ENCODE measurements at places on chromosomes 12 and 14. TPM values are rescaled to one million over a fixed set of nuclear protein-coding genes. Genes with fewer than 3 reads are reported as not detected.

DNA sequence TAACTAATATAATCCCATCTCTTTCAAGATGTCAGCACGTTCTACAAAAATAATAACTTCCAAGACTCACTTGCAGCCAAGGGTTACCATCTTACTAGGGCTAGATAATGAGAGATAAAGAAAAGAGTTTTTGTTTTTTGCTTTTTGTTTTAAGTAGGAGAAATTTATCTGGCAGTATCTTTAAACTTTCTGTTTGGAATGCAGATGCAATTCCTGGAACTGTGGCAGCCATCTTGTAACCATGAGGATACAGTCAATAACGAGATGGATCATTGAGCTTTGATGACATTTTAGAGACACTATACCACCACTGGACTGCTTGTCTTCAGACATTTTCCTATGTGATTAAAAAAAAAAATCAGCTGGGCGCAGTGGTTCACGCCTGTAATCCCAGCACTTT, 171.2 kb upstream of the ARID2 start:
- H3K27me3 ChIP-seq = no peaks in the 10 kb centered on the region
- no peak for DNase-seq
- no peaks in the 10 kb centered on the region for H3K36me3 ChIP-seq
- no peak overlapping the region for H3K4me3 ChIP-seq
- no peak overlapping the region for H3K27ac ChIP-seq

DNA sequence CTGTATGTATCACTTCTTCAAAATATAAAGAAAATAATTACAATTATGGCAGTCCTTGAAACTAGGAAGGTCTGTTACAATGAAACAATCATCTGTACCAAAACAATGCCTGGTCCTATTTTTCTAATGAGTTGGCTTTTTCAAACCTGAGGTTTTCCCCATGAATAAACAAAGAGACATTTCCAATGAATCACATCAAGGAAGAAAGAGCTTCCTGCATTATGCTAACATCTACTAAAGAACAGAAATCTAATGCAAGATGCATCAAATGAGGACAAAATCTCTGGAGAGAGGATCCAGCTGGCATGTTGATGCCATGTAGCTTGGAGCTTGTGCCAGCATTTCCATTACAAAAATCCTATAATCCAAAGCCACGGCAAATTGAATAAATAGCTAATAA, 29.3 kb downstream of the NIN start:
- peaks cover 9% of the 10 kb centered on the region for H3K4me1 ChIP-seq
- no peaks in the 10 kb centered on the region for H3K27me3 ChIP-seq
- no peak overlapping the region for H3K4me3 ChIP-seq
- H3K36me3 ChIP-seq = no peaks in the 10 kb centered on the region
- no peak overlapping the region for H3K27ac ChIP-seq

- no peak overlapping the region for H3K27ac ChIP-seq
- H3K4me1 ChIP-seq = no peaks in the 10 kb centered on the region
- DNase-seq = no peak
- no peak overlapping the region for H3K4me3 ChIP-seq
- no peaks in the 10 kb centered on the region for H3K27me3 ChIP-seq
- no peaks in the 10 kb centered on the region for H3K36me3 ChIP-seq
These were observed 42.7 kb downstream of the ALX1 start for GRCh38 chr12:85322715-85323114.

GRCh38 chr14:95193081-95193480, 35.8 kb upstream of the DICER1 start:
- no peak overlapping the region for H3K4me3 ChIP-seq
- no peak overlapping the region for H3K27ac ChIP-seq
- H3K36me3 ChIP-seq = peaks cover 3% of the 10 kb centered on the region
- no peak for DNase-seq
- no peaks in the 10 kb centered on the region for H3K27me3 ChIP-seq
- peaks cover 9% of the 10 kb centered on the region for H3K4me1 ChIP-seq

- H3K27ac ChIP-seq = no peak overlapping the region
- H3K4me3 ChIP-seq = no peak overlapping the region
- H3K27me3 ChIP-seq = no peaks in the 10 kb centered on the region
- H3K36me3 ChIP-seq = no peaks in the 10 kb centered on the region
These were observed 141.3 kb downstream of the PRKCH start for GRCh38 chr14:61462566-61463193.

- no peaks in the 10 kb centered on the region for H3K27me3 ChIP-seq
- no peaks in the 10 kb centered on the region for H3K36me3 ChIP-seq
- no peak overlapping the region for H3K4me3 ChIP-seq
- H3K27ac ChIP-seq = no peak overlapping the region
- peaks cover 16% of the 10 kb centered on the region for H3K4me1 ChIP-seq
These were observed 24.3 kb downstream of the CALM1 start for GRCh38 chr14:90421001-90421631.

DNA sequence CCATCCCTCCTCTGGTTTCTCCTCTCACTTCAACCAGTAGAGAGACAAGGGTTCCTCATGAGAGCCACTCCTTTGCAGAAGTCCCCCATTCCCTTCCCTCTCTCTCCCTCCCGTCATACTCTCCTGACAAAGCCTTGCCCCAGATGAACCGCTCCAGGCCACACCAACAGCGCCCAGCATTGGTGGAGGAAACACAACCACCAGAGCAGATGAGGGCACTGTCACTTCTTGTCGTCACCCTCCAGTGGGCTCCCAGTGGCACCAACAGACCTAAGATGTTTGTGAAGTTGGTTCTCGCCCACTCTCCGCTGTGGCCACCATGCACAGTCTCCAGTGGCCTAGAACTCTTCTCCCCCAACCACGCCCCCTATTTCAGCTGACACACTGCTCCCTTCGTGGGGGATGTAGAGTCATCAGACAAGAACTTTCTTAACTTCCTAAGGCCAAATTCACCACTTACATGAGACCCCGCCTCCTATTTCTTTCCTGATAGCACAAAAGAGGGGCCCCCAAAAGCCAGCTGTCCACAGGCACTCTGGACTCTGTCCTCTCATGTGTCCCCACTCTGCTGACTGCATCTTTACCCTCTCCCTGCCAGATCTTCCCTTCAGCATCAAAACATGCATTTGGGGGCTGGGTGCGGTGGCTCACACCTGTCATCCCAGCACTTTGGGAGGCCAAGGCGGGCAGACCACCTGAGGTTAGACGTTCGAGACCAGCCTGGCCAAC, 29.2 kb upstream of the PLEKHG6 start:
- H3K4me1 ChIP-seq = peaks cover 30% of the 10 kb centered on the region
- no peak for DNase-seq
- no peaks in the 10 kb centered on the region for H3K27me3 ChIP-seq
- H3K36me3 ChIP-seq = no peaks in the 10 kb centered on the region
- no peak overlapping the region for H3K4me3 ChIP-seq

GRCh38 chr12:105212438-105212837, 23.5 kb downstream of the APPL2 start:
- DNase-seq = no peak
- no peak overlapping the region for H3K4me3 ChIP-seq
- H3K36me3 ChIP-seq = peaks cover 4% of the 10 kb centered on the region

DNA sequence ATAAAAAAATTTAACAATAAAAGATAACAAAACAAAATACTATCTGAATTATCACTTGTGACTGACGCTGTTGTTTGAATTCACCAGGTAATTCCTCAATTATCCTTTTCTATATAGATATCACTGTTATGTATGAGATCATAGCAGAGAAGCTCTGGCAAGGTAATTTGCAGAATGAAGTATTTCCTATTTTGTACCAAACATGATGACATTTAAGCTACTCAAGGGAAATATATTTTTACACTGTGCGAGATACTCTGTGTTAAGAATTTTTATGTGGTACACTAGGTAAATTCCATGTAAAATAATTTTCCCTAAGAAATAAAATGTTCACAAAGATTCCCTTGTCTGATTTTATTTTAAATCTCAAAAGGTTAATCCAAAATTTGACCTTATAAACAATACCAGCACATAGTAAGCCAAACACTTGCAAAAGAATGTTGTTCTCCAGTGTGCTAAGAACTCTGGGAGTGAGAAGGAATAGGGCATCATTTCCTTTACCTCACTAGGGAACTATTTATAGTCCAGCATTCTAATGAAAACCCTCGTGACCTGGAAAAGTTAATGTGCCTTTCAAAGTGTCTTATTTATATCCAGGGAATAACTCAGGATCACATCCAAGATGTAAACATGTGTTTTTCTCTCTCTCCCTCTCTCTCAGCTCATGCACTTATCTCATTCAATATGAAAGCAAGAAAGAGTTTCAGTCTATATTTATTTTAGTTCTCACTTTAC, 115.2 kb upstream of the RAP1B start:
- H3K27me3 ChIP-seq = no peaks in the 10 kb centered on the region
- H3K4me3 ChIP-seq = no peak overlapping the region
- DNase-seq = no peak
- no peak overlapping the region for H3K27ac ChIP-seq

DNA sequence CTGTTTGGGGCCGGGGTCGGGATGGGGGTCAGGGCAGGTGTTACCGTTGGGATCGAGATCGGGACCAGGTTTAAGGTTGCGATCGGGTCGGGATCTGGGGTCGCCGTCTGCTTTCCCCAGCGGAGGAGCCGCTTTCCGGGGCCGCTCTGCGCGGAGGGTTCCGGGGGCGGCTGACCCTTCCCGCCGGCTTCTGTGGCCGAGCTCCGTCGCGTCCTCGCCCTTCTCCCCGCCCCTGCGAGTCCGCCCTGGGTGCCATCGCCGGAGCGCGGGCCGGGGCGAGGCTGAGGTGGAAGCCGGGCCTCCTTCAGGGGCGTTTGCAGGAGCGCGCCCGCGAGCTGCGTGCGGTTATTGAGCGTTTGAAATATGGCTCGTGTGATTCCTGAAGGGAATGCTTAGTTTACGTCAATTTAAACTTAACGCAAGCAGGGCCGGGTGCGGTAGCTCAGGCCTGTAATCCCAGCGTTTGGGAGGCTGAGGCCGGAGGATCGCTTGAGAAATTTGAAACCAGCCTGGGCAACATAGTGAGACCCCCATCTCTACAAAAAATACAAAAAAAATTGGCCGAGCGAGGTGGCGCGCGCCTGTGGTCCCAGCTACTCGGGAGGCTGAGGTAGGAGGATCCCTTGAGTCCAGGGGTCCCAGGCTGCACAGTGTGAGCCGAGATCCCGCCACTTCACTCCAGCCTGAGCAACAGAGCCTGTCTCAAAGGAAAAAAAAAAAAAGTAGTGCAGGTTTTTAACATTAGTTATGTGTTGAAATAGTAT, 620 bp downstream of the PGAM5 start:
- H3K27ac ChIP-seq = no peak overlapping the region
- no peaks in the 10 kb centered on the region for H3K36me3 ChIP-seq
- H3K4me1 ChIP-seq = peaks cover 9% of the 10 kb centered on the region
- peak; percentile 66 for DNase-seq
- H3K27me3 ChIP-seq = no peaks in the 10 kb centered on the region

GRCh38 chr12:275812-276211, 13.2 kb upstream of the SLC6A13 start:
- H3K4me1 ChIP-seq = no peaks in the 10 kb centered on the region
- DNase-seq = no peak
- no peaks in the 10 kb centered on the region for H3K27me3 ChIP-seq

GRCh38 chr12:123807670-123808069, 45.6 kb downstream of the DNAH10 start:
- peak; percentile 35 for DNase-seq
- H3K27me3 ChIP-seq = no peaks in the 10 kb centered on the region
- H3K4me1 ChIP-seq = no peaks in the 10 kb centered on the region
- H3K36me3 ChIP-seq = no peaks in the 10 kb centered on the region

- H3K27ac ChIP-seq = peak overlapping the region; percentile 59
- 0 out of 2 replicates have a peak, but pooled peaks cover 4% of the 10 kb centered on the region for H3K36me3 ChIP-seq
- peaks cover 11% of the 10 kb centered on the region for H3K4me1 ChIP-seq
- H3K4me3 ChIP-seq = peak overlapping the region; percentile 77
- peaks cover 8% of the 10 kb centered on the region for H3K27me3 ChIP-seq
These were observed 547 bp upstream of the PYGL start for GRCh38 chr14:50944647-50945413.

GRCh38 chr14:99541677-99542470, 60.7 kb downstream of the CCNK start:
- H3K27me3 ChIP-seq = no peaks in the 10 kb centered on the region
- H3K36me3 ChIP-seq = no peaks in the 10 kb centered on the region
- H3K4me1 ChIP-seq = peaks cover 21% of the 10 kb centered on the region
- DNase-seq = no peak

GRCh38 chr14:95727056-95727700, 13.3 kb upstream of the TCL1A start:
- 0 out of 2 replicates have a peak, but pooled peaks cover 10% of the 10 kb centered on the region for H3K4me1 ChIP-seq
- no peak for DNase-seq
- H3K27me3 ChIP-seq = no peaks in the 10 kb centered on the region
- H3K27ac ChIP-seq = no peak overlapping the region
- H3K4me3 ChIP-seq = no peak overlapping the region

GRCh38 chr14:99467336-99468078, 13.2 kb downstream of the SETD3 start:
- H3K27me3 ChIP-seq = no peaks in the 10 kb centered on the region
- no peaks in the 10 kb centered on the region for H3K36me3 ChIP-seq
- H3K27ac ChIP-seq = no peak overlapping the region
- no peak for DNase-seq
- H3K4me1 ChIP-seq = peaks cover 23% of the 10 kb centered on the region
- no peak overlapping the region for H3K4me3 ChIP-seq

- H3K36me3 ChIP-seq = no peaks in the 10 kb centered on the region
- H3K27me3 ChIP-seq = peaks cover 29% of the 10 kb centered on the region
- 0 out of 2 replicates have a peak, but pooled peaks cover 5% of the 10 kb centered on the region for H3K4me1 ChIP-seq
- DNase-seq = peak; percentile 93
- peak overlapping the region; percentile 77 for H3K4me3 ChIP-seq
- H3K27ac ChIP-seq = no peak overlapping the region
These were observed 672 bp upstream of the ESR2 start for GRCh38 chr14:64294672-64295413.

DNA sequence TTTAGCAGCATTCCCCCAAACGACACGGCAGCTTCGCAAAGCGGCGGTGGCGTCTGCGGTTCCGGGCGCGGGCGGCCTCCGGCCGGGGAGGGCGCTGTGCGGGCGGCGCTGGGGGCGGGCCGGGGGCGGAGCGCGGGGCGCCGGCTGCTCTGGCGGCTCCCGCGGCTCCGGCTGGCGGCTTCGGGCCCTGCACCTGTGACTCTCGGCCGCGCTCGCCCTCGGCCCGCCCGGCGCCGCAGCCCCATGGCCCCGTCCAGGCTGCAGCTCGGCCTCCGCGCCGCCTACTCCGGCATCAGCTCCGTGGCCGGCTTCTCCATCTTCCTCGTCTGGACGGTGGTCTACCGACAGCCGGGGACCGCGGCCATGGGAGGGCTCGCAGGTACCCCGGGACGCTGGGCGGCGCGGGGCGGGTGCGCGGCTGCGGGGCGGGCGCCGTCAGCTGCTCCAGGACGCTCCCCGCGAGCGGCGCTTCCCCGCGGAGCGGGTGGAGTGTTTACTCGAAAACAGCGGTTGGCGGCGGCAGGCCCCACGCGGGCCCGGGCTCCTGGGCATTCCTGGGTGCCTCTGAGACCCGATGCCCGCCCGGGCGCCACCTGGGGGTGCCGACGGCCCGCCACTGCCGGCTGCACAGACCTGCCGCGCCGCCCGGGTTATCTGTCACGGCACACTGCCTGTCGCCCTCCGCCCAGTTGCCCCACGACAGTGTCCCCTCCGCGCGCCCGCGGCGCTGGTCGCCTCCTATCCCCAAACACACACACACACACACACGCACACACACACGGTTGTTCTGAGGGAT, at the start of gene SLC48A1:
Gene SLC48A1, plus strand, starts transcription at position 177 of the 796 bp plus-strand sequence. Its CDS starts 67 bp downstream, at position 244.
- peaks cover 17% of the 10 kb centered on the region for H3K27me3 ChIP-seq
- peaks cover 36% of the 10 kb centered on the region for H3K4me1 ChIP-seq
- no peak within 1 kb of the TSS for H3K27ac ChIP-seq
- H3K4me3 ChIP-seq = peak within 1 kb of the TSS; percentile 69
- DNase-seq = peak; percentile 86

GALNT8 gene
- total RNA-seq = 8.4 TPM

PLEKHD1 gene
- total RNA-seq = 0.28 TPM

GPR135 gene
- total RNA-seq = 2.2 TPM

RNASE3 gene
- total RNA-seq = not detected

CCND2 gene
- 224 TPM for total RNA-seq

HOXC6 gene
- total RNA-seq = not detected

NUDT14 gene
- 14.8 TPM for total RNA-seq

BMAL2 gene
- total RNA-seq = 15.9 TPM

PUS1 gene
- total RNA-seq = 72.7 TPM

CORO1C gene
- 78.2 TPM for total RNA-seq

PIWIL1 gene
- total RNA-seq = not detected

SYNE3 gene
- total RNA-seq = 0.03 TPM

All from GM23338 (cell line).